NCI-H524 (cell line): ENCODE measurements at places on chromosomes 2 and 18.

DNA sequence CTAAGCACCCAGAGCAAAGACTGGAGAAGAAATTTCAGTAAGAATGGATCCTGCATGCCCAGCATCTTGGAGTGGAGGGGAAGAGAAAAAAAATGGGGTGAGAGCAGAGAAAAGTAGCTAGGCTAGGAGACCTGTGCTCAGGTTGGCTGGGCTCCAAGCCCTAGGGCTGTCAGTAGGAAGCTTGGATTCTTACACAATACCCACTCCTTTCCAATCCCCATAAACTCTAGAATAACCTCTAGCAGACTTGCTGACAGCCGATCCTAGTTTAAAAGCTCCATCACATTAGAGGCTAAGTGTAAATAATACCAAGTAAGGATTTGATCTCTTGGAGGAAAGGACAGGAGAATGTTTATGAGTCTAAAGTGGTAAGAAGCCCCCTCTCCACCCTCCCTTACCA lies 46.2 kb upstream of the NABP1 start:
- DNase-seq, result no peak

DNA sequence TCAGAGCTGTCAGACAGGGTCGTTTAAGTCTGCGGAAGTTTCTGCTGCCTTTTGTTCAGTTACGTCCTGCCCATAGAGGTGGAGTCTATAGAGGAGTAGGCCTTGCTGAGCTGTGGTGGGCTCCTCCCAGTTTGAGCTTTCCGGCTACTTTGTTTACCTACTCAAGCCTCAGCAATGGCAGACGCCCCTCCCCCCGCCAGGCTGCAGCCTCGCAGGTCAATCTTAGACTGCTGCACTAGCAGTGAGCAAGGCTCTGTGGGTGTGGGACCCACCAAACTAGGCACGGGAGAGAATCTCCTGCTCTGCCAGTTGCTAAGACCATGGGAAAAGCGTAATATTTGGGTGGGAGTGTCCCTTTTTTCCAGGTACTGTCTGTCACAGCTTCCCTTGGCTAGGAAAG lies 86.5 kb downstream of the EFEMP1 start:
- DNase-seq, result no peak

GRCh38 chr2:44315945-44316344 lies 40.7 kb downstream of the SLC3A1 start:
- DNase-seq, result no peak

DNA sequence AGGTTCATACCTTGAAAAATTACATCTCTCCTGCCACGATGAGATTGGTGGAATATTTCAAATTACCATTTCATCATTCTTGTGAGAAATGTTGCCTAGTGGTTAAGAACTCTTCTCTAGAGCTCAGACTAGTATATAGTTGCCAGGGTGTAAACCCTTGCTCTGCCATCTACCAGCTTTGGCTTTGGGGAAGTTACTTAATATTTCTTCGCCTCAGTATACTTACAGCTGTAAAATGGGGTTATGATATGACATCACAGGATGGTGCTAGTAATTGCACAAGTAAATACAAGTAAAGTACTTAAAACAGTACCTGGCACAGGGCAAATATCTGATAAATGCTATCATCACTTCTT lies 1.5 kb downstream of the SPOPL start:
- DNase-seq, result no peak

DNA sequence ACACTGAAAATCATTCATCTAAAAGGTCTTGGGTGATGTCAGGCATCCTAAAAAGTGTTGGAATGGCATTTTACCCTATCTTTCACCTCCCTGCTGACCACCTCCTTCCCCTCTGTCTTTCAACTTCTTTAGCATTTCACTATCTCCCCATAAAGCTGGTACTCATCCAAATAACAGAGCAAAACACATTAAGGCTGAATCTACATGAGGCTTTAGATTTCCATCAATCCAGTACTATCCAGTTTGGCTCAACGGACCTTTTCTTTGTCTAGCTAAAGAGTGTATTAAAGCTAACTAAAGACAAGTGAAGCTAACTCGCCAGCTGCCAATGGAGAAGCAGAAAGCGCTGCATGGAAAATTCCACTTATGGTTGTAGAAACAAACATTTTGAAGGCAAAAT lies 122.5 kb upstream of the NCKAP5 start:
- no peak for DNase-seq

GRCh38 chr2:212921061-212921460 lies 230.4 kb downstream of the IKZF2 start:
- DNase-seq, result no peak

DNA sequence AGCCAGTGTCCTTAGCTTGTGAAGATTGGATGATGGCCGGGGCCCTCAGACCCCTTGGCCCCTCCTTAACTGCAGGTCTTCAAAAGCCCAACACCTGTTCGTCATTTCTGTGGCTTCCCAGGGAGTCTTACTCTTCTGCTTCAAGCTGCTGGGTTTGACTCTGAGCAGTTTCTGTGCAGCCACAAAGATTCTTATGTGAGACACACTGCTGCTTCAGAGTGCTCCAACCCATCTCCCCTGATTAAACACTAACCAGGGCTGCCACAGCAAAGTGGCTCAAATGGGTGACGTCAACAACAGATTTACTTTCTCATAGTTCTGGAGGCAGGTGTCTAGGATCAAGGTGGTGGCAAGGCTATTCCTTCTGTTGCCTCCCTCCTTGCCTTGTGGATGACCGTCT lies 40.8 kb downstream of the TSN start:
- no peak for DNase-seq

DNA sequence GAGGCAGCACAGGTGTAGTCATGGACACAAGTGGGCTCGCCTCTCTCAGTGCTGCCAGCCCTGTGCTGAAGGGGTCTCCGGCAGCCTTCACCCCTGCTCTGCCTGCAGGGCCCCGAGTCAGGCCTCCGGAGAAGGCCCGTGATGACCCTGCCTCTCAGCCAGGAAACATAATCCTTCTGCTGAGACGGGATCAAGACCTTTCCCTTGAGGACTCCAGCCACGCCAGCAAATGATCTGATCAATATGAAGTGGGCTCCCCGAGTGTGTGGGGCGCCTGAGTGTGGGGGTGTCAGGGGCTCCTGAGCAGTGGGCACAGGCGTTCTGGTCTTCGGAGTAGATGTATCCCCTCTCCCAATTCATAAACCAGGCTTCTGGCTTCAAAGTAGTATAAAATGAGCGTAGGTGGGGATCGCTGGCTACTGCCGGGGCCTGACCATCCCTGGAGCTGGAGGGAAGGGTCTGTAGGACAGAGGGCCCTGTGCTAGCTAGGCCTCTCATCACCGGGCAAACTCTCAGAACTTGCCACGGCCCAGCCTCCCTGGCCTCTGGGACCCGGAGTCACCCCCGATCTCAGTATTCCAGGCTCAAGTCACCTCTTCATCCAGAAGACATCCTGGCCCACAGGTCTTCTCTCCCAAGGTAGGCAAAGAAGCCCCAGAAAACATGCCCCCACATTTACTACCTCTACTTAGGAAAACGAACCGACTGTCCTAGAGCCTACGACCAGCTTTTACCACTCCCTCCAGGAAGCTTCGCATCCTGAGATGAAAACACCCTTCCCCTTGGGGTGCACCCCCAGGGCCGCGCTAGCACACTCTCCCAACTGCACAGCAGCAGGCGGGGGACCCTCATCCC lies 33.6 kb downstream of the CRACDL start:
- no peak for DNase-seq

DNA sequence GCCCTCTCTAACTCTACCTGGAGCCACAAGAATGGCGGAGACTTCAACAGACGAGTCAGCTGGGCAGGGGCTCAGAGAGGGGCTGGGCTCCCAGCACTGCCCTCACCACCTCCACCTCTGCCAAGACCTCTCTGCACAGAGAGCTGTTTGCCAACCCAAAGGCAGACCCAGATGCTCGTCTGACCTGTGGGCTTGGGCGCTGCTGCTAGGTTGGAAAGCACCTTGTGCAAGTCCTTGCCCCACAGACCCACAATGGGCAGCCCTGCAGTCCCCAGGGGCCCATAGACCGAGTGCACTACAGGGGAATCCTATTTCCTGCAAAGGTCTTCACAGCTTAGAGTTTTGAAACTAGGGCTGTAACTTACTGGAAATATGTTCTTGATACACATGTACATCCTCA lies 13.3 kb downstream of the ACKR3 start:
- no peak for DNase-seq

GRCh38 chr2:210503001-210503623 lies 26.6 kb upstream of the LANCL1 start:
- DNase-seq, result peak; percentile 38

- DNase-seq, result no peak
Observed at GRCh38 chr2:225742487-225742886, 343.0 kb downstream of the NYAP2 start.
